ENCODE measurements at places on chromosomes 11 and 22.

DNA sequence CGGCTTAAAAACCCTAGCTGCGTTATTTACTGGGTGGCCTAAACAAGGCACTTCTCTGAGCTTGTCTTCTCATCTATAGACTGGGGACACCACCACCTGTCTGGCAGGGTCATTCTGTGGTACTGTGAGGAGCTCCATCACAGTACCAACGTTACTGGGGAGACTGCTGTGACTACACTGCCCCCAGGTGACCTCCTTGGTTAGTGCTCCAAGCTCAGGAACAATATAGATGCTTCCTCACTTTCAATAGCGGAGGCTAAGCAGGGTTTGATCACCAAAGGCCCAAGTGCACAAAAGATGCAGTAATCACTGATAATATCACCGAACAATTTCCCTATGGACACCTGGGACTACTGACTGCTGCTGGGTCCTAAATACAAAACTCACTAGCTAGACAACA lies 18.8 kb downstream of the PRPF19 start:
- DNase-seq, result peak; percentile 62

DNA sequence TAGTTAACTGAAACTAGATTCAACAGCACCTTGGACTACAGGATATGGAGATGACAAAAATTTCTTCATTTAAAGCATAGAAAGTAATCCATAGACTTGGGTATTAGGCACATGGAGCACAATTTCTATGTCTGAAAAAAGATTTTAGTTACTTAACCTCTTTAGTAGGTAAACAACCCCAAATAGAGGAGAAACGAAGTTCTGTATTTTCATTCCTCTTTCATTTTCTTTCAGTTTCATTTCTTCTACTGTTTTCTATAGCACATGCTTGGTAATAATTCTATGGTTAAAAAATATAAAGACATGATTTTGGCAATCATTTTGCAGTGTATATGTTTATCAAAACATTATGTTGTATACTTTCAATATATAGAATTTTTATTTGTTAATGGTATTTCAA lies 99.5 kb downstream of the CASP12 start:
- peak; percentile 48 for DNase-seq

- no peak for DNase-seq
These were observed 7.2 kb downstream of the FAM83F start for GRCh38 chr22:40001800-40002577.

- peak; percentile 60 for DNase-seq
These were observed 70.2 kb downstream of the MED15 start for GRCh38 chr22:20577549-20577975.

GRCh38 chr22:25970374-25970911 lies 198.8 kb upstream of the SEZ6L start:
- DNase-seq, result no peak

- no peak for DNase-seq
These were observed 809.1 kb downstream of the DLG2 start for GRCh38 chr11:84817998-84818397.

- no peak for DNase-seq
These were observed 1074.5 kb downstream of the LRRC4C start for GRCh38 chr11:40384991-40385390.

- DNase-seq, result no peak
These were observed 120.7 kb downstream of the MPPED1 start for GRCh38 chr22:43532301-43533155.

DNA sequence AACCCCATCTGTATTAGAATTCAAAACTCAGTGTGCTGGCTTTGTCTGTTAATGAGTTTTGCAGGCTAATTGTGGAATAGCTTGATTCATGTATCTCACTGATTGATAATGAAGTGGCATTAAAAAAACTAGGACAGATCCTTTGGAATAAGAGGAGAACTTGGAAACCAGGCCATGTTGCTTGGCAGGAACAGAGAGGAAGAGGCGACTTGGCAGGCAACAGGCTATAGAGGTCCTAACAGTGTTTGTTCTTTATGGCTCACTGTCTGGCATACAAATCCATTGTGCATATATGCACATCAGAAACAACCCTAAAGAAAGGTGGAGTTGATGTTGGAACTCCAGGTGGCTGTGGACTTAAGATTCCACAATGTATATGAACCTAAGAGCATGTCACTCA lies 17.4 kb upstream of the OR9I1 start:
- DNase-seq, result no peak

DNA sequence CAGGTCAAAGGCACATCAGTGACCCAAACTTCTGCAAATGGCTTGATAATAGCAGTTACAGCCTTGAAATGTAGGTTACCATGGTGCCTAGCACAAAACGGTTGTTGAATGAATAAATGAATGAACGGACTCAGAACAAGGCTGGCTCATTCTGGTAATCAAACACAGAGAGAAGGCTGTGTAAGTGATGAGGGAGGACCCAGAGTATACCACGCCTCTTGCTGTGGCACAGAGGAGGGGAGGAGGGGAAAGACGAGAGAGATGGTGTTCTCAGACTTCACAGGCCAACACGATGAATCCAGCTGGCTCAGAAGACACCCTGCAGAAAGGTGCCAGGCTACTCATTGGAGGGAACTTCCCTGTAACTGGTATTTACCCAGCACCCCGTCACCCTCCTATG lies 38.3 kb downstream of the PC start:
- no peak for DNase-seq

DNA sequence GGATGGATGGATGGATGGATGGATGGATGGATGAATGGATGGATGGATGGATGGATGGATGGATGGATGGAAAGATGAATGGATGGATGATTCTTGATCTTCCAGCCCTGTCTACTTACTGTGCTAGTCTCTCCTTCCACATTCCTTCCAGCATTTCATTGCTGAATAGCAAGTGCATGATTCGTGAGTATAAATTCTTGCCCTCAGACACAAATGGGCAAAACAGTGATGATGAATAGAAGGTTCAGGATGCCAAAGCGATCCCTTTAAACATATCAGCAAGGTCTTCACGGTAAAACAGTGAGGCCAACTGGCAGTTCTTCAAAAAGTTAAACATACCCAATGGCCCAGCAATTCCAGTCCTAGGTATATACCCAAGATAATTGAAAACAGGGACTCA lies 400.2 kb downstream of the MN1 start:
- no peak for DNase-seq

DNA sequence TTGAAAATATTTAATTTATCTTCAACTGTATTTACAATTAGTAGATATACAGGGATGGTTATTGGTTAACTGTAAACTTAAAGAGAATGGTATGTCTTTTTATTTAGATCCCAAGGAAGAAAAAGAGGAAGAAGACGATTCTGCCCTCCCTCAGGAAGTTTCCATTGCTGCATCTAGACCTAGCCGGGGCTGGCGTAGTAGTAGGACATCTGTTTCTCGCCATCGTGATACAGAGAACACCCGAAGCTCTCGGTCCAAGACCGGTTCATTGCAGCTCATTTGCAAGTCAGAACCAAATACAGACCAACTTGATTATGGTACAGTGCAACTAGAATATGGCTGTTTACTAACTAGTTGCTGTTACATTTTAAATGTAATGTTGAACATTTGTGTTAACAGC lies 12.7 kb upstream of the CNTF start:
- DNase-seq, result peak; percentile 25

DNA sequence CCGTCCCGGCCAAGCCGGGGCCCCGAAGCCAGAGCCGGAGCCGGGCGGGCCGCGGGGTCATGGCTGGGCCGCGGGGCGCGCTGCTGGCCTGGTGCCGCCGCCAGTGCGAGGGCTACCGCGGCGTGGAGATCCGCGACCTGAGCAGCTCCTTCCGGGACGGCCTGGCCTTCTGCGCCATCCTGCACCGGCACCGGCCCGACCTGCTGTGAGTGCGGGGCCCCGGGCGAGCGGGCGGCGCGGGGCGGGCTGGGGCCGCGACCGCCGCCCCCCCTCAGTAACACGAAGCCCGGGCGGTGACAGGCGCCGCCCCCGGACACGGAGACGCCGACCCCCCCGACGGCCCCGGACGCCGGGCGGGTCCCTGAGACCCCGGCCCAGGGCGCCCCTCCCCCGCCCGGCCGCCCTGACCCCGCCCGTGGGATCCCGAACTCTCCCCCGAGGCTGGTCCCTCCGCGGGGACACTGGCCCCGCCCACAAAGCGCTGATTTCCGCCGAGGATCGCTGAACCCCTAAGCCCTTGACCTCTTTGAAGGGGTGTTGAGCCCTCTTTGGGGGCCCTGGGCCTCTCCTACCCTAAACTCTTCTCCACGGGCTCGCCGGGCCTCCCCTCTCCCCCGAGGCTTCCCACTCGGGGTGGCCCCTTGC lies 389 bp downstream of the MICALL1 start:
- DNase-seq, result peak; percentile 42

GRCh38 chr22:25334162-25334490 lies 114.7 kb downstream of the CRYBB2 start:
- DNase-seq, result peak; percentile 71

- DNase-seq, result no peak
These were observed 116.1 kb downstream of the CCDC34 start for GRCh38 chr11:27246925-27247324.

GRCh38 chr22:20218987-20219386 lies 49.1 kb downstream of the RTN4R start:
- no peak for DNase-seq

- peak; percentile 31 for DNase-seq
These were observed 75.8 kb downstream of the ARHGAP8 start for GRCh38 chr22:44828193-44828592.

- no peak for DNase-seq
These were observed 33.6 kb downstream of the LRRC32 start for GRCh38 chr11:76636826-76637460.

DNA sequence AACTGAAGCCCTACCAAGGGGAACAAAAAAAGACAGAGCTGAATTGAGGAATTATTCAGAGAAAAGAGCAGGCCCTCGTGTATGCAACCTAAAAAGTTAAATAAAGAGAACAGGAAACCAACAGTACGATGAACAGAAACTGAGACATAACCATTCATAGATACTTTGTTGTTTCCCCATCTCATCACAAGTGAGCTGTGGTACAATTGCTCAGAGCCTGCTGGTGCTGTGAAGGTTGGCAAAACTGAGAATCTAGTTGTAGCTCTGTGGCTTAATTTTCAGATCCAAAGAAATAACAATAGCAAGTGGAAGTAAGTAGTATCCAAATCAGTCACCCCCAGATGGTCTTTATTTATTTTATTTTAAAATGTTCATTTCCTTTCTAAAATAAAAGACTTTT lies 37.7 kb upstream of the BLID start:
- DNase-seq, result no peak

- peak; percentile 88 for DNase-seq
These were observed 90.1 kb downstream of the PDHX start for GRCh38 chr11:35006389-35007128.

- no peak for DNase-seq
These were observed 4.1 kb downstream of the RIC3 start for GRCh38 chr11:8164746-8165145.

DNA sequence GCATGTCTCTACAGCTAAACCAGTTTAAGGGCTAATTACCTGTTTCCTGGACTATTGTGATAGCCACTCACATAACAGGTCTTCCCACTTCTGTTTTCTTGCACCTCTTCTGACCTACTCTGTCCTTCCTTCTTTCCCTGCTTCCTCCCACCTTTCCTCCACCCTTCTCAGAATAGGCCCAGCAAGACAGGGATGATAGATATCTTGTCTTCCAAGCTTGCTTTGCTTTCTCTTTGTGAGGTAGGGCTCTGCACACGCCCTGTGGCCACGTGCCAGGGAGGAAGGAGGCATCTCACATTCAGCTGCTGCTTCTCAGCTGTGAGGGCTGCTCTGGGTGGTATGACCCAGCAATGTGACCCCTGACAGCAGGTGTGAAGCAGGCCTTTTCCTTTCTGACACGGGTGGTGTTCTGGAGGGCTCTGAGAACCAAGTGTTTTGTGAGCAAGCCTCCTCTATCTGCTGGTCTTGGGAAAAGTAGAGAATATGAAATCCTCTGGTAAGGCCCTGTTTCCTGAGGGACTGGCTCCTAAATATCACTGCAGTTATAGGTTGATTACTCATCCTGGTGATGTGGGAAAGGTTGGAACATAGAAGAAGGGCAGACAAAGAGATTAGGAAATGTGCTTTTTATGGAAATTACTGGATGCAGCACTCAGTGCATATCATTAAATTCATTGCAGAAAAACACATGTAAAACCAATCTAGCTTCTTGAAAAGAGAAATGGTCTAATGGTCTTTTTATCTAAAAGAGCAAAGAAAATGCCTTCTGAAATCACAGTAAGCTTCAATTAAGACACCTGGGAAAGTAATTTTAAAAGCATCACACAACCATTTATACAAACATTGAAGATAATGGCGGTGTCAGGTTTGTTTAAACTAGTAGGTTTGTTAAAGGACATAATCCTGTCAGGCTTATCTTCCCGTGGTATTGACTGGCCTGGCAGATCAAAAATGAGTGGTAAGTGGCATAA lies 8.5 kb downstream of the AMOTL1 start:
- DNase-seq, result no peak

DNA sequence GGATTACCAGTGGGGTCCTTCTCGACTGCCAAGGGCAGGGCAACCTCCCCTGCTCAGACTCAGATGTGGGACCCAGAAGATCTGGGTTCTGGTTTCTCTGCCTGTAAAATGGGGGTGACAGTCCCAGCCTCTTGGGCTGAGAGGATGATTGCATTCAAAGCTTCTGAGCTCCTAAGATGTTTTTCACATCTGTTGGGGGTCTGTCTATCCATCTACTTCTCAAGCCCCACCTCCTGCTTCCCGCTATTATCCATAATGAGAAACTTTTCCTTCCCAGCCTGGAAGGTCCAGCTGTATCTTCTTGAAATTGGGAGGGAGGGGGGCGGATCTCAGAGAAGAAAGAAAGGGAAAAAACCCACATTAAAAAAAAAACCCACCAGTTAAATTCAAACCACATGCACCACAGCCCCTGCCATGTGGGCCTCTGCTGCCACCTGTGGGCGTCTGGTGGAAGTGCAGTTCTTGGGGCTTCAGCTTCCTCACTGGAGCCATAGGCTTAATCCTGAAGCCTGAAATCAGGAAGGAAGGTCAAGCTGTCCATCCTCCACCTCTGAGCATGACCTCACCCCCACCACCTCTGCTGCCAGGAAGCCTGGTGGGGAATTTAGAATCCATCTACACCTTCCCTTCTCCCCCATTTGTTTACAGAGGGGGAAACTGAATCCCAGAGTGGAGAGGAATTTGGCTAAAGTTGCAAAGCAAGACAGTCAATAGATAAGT lies 27.3 kb downstream of the ARHGEF17 start:
- DNase-seq, result peak; percentile 81

DNA sequence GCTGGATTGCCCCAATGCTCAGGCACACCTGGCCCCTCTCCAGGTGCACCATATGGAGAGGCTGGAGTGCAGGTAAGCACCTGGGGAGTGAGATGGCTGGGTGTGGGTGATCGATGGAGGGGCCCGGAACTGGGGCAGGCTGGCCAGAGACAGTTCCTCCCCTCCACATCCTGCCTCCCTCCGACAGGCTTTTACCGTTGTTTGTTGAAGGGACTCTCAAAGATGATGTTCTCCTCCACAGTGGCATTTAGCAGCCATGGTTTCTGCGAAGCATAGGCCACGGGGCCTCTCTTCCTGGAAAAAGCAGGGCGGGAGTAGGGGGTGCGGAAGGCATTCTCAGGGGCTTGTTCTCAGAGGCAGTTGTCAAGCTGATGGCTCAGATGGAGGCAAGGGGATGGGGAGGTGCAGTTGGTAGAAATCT lies 25.9 kb upstream of the KCNJ11 start:
- DNase-seq, result no peak

GRCh38 chr22:45224988-45225731 lies 15.5 kb downstream of the KIAA0930 start:
- no peak for DNase-seq
